ENCODE measurements at places on chromosomes 4 and X.

DNA sequence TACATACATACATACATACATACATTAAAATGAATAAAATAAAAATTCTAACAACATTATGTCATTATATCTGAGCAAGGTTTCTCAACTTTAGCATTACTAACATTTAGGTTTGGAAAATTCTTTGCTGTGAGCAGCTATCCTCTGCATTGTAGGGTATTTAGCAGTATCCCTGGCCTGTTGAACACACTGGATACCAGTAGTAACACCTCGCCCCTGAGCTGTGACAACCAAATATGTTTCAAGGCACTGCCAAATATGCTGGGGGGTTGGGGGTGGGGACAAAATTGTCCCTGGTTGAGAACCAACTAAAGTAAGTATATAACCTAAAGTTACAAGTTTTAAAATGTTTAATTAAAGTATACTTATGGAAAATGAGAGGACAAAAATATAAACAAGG lies 860.9 kb upstream of the FTHL17 start:
- no peak for DNase-seq

DNA sequence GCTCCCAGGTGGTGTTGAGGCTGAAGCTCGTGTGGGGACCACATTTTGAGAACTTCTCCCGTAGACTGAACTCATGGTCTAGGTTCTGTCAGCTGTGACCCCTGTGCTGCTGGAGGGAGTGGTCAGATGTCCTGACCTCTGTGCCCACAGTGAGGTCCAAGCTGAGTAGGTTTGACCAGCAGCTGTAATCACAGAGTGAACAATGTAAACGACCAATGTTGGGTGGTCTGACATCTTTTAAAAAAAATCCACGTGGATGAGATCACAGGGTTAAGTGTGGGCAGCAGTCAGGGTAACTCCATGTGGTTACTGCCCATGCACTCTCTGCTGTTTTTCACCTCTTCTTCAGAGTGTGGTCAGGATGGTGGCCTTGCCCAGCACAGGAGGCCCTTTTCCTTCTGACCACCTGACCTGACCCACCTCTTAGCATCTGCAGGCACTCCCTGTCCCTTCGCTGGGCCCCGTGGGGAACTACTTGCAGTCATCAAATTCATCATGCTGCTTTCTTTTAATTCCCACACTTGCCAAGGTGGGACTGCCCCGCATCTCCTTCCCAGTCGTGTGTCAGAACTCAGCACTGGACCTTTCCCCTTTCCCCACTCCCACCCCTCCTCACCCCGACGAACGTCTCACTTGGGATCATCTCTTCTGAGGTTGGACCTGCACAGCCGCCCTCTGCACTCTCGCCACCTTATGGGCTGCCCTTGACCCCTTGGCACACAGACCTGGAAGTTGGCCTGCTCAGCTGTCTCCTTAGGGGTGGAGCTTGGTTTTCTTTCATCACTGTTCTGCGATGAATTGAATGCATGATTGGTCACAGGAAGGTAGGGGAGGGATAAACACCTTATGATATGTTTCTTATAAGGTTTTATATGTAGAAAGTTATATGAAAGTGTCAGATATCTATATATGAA lies 120.1 kb downstream of the PTTG2 start:
- DNase-seq, result no peak

DNA sequence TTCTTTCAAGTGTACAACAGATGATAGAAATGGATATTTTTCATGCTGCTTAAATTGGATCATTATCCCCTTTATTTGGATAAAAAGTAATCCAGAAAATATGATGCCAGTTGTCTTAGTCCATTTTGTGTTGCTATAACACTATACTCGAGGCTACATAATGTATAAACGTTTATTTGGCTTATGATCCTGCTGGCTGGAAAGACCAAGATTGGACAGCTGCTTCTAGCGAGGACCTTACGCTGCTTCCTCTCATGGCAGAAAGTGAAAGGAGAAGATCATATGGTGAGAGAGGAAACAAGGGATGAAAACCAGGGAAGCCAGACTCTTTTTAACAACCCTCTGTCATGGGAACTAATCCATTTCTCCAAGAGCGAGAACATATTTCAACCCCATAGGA lies 102.7 kb downstream of the TRAM1L1 start:
- DNase-seq, result no peak

DNA sequence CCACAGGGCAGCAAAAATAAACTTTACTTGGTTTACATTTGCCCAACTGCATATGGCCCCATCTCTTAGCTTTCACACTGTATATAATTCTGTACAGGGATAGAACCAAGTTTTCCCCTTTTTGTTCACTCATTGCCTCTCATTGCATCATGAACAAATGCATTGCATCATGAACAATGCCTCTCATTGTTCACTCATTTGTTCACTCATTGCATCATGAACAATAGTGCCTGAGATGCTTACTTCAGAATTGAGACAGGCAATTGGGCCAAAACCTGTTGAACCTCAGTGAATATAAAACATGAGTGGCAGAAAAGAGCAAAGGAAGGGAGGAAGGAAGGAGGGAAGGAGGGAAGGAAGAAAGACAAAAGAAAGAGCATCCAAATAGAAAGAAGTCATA lies 98.2 kb downstream of the SOWAHB start:
- no peak for DNase-seq

DNA sequence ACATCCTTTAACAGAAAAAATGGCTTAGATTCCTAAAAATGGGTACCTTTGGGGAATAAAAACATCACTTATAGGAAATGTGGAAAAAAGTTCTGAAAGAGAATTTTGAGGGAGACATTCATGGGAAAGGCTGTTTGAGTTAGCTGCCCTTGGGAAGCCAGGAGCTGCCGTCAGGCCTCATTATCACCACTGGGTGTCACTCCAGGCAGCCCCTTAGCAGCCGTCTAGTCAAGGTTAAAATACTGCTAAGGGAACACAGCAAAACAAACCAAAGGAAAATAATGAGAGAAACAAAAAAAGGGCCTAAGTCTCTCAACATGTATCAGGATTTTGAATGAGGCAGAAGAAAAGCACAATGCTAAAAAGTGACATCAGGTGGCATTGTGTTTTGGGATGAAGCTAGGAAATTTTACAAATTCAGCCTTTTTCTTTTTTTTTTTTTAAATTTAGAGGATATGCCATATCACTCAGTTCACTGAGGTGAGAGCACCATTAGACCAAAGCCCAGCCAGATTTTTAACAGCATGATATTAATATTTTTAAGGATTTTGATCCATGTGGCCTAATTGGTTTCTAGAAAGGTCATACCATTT lies 235.3 kb downstream of the GPAT3 start:
- no peak for DNase-seq

DNA sequence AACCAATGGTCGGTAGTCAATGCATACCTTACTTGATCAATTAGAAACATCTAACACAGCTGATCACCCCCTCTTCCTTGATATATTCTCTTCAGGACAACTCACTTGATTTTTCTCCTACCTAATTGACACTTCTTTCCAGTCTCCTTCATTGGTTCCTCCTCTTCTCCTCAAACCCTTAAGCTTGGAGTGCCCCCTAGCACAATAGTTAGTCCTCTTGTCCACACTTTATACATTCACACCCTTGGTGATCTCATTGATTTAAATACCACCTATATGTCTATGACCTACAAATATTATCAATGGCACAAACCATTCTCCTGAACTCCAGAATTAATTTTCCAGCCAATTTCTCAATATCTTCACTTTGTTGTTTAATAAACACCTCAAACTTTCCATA lies 724.0 kb downstream of the ADGRL3 start:
- DNase-seq, result no peak

- no peak for DNase-seq
Measured at GRCh38 chr4:6742989-6743388, 27.0 kb downstream of the BLOC1S4 start.

All from GM18507 (cell line).